ENCODE measurements at places on chromosomes 1 and 21.
A peak's percentile ranks its signal among the peaks of the same experiment; 100 is the strongest.

- no peak for DNase-seq
Observed at GRCh38 chr1:86146566-86146965, 10.0 kb downstream of the COL24A1 start.

DNA sequence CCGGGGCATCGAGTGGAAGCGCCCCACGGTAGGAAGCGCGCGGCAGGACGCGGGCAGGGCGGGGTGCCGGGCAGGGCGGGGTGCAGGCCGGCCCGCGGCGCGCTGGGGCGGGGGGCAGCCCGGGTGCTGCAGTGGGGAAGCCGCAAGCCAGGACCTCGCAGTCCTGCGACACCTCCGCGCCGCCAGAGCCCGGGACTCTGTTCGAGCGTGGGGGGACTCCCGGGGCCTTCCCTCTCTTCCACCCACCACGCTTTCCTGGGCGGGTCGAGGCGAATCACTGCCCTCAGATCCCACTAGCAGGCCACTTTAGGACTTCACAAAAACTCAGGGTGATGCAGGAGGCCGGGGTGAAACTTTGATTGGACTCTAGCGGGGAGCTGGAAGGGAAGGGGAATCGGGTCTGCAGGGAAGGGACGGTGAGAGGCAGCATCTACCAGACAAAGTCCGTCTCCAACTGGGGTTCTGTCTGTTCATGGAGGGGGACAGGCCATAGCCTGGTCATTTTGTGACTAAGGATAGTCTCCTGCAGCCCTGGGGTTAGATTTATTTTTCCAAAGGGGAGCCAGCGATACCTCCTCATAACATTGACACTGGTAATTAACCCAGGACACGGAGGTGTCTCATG lies 623 bp downstream of the CAPN2 start:
- DNase-seq, result peak; percentile 67

- DNase-seq, result no peak
Observed at GRCh38 chr1:186308264-186309060, 66.6 kb downstream of the TPR start.

GRCh38 chr1:168767894-168768584 lies 39.0 kb upstream of the DPT start:
- no peak for DNase-seq

GRCh38 chr21:36384885-36385232 lies 333 bp upstream of the CHAF1B start:
- no peak for DNase-seq

DNA sequence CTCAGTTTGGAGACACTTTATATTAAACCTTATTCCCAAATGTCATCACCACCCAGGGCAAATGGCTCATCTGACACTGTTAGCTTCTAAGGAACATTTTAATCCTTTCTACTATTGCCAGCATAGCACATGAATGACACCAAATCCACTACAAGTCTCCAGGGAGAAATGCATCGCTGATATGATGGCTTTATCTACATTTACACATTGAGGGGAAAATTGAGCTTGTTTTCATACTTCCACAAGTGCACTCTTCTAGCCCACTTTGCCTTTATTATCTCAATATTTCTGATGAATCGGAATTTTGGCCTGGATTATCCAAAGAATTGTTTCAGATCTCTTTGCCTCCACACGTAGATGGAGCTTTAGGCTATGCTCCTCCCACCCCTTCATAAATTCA lies 75.4 kb downstream of the RUNX1 start:
- no peak for DNase-seq

DNA sequence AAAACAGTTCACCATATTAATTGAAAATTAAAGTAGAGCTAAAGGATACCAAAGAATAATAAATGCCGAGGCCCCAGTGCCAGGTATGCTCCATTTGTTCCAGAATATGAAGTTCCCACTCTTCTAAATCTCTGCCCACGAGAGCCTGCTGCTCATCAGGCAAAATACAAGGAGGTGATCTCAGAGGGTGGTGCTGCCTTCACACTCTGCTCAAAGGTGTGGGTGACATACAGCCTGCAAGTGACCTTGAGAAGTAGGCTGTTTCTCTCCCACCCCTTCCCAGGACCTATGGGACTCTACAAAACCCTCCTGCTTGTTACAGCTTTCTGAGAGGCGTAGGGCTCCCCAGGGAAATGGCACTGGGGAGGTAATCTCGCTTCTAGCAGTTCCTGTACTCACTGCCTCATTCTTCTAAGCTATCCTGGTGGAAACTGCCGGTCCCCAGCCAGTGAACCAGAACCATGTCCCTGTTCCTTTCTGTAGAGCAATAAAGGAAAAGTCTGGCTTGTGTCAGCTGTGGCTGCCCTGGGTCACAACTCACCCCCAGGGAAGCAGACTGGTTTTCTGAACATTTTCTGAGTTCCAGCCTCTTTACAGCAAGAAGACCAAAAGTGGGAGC lies 26.9 kb upstream of the DPT start:
- no peak for DNase-seq

- no peak for DNase-seq
Observed at GRCh38 chr1:113452921-113453770, 62.8 kb downstream of the MAGI3 start.

- no peak for DNase-seq
Observed at GRCh38 chr1:43875331-43875730, 58.3 kb upstream of the ARTN start.

DNA sequence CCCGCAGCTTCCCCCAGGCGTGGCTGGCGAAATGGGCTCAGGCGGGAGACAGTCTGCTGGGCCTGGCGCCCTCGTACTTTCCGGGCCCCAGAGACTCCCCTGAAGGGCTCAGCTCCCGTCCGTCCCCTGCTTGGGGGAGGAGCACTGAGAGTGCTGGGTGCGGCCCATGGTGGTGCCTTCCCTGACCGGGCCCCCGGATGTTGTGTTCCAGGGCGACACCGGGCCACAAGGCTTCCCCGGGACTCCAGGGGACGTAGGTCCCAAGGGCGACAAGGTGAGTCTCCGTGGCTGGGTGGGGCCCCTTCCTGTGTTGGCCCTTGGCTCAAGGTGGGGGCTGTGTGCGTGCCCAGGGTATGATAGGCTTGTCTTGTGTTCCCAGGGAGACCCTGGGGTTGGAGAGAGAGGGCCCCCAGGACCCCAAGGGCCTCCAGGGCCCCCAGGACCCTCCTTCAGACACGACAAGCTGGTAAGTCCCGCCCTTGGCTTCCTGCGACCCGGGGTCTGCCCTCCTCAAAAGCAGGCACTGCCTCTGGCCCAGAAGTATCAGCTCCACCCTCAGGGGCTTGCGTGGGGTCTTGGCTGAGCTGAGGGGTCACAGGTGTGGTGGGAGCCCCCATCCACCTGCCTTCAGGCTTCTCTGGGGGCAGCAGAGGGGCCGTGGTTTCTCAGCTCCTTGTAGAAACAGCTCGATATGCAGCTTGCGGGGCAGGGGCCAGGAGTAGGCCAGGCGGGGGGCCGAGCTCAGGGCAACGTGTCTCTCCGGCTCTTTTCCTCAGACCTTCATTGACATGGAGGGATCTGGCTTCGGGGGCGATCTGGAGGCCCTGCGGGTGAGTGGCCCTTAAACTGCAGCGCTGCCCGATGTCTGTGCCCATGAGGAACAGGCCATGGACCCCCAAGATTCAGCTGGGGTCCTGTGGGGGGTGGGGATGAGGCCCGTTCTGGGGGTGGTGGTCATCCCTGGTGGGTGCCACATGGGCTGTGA lies 62.3 kb downstream of the SLC19A1 start:
- DNase-seq, result no peak

GRCh38 chr1:164863056-164863455 lies 304.1 kb downstream of the PBX1 start:
- DNase-seq, result no peak

GRCh38 chr21:46082963-46083790 lies 14.7 kb upstream of the COL6A2 start:
- peak; percentile 45 for DNase-seq

DNA sequence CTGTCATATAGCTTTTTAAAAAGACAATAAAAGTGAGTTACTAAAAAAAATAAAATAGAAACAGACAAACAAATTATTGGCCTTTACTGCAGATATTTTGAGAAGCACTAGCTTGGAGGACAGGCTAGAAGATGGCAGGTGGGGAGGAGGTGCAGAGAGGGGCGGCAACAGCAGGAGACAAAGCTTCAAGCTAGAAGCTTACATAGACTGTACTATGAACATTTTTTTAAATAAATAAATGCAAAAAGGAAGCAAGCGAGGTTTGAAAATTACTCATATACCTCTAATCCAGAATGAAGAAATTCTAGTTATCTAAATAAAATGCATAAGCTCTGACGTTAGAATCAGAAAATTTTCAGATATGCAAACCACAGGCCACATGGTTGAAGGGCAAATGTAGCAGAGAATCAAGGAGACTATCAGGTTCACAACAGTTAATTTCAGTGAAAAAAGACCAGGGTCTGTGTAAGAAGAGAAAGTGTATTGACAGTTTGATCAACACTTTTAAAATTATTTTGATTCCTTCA lies 54.9 kb downstream of the NRIP1 start:
- no peak for DNase-seq

DNA sequence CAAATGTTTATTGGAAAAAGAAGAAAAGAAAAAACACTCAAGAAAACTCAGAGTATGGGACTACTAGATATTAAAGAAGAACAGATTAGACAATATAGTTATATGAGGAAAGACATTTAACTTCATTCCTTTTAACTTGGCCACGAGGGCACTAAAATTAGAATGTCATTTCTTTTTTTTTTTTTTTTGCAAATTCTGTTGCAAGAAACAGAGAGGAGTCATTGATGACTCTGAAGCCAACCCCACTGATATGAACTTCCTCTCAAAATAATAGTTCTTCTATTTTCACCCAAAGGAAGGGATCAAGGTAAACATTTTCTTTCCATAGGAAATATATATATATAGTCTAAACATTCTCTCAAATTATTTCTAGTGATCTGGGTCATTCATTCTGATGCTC lies 24.6 kb upstream of the PEX19 start:
- DNase-seq, result no peak

DNA sequence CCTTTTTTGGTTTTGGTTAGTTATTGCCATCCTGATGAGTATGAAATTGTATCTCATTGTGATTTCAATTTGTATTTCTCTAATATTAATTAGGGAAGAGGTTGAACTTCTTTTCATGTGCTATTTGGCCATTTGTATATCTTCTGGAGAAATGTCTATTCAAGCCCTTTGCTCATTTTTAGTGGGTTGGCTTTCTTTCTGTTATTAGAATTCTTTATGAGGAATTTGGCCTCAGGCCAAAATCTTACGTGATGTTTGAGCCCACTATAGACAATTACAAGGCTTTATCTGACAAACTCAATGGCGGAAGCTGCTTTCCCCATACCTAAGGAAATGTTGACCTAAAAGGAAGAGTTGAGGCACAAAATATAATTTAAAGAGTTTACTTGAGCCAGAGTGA lies 32.9 kb downstream of the IVNS1ABP start:
- DNase-seq, result no peak

GRCh38 chr1:157367091-157367739 lies 185.1 kb downstream of the FCRL5 start:
- DNase-seq, result no peak

- no peak for DNase-seq
Observed at GRCh38 chr1:32181065-32181464, 1.6 kb downstream of the TXLNA start.

GRCh38 chr1:15928971-15929965 lies 46.6 kb downstream of the ZBTB17 start:
- no peak for DNase-seq

- DNase-seq, result peak; percentile 72
Observed at GRCh38 chr21:33901412-33902288, 14.0 kb downstream of the ATP5PO start.

All from ecto neural progenitor cell (in vitro differentiated cells).